Right cardiac atrium (tissue), 5 donors: ENCODE measurements at places on chromosomes 6 and 20. TPM values are rescaled to one million over a fixed set of nuclear protein-coding genes. Genes with fewer than 3 reads are reported as not detected.

The RIPOR2 gene
- 0.59 TPM for polyA plus RNA-seq

The FRS3 gene
- polyA plus RNA-seq: 5.5 TPM

The PRRT1 gene
- 2.6 TPM for polyA plus RNA-seq

The TREML4 gene
- polyA plus RNA-seq: not detected

The HSPA1L gene
- 2.0 TPM for polyA plus RNA-seq

The MUC22 gene
- 0.14 TPM for polyA plus RNA-seq

The PERP gene
- polyA plus RNA-seq: 35.9 TPM

The APCDD1L gene
- 0.14 TPM for polyA plus RNA-seq

The SLC2A10 gene
- polyA plus RNA-seq: 4.6 TPM

The TFAP2D gene
- not detected for polyA plus RNA-seq
